Sciatic nerve (tissue), 2 donors: ENCODE measurements at places on chromosomes 2 and 18. TPM values are rescaled to one million over a fixed set of nuclear protein-coding genes. Genes with fewer than 3 reads are reported as not detected.

- DNase-seq = no peak
Observed at GRCh38 chr2:226180281-226180884, 619.2 kb downstream of the IRS1 start.

DNA sequence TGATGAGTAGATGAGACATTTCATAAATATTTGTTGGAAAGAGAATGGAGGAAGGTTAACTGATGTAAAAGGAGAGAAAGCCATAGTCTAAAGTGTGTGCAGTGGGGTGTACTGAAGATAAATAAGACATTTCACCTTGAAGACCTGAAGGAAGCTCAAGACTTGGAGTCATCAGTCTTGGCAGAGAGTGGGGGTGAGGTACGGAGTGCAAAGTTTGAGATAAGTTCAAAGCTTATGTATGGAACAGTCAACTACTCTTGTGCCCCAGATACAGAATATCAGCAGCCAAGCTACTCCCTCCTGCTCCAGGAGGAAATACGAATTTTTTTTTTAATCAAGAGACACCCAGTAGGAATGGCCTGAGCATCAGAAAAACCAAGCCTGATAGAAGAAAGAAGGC is 30.3 kb upstream of the NEMP2 start:
- no peak for DNase-seq

GRCh38 chr2:18412980-18413675 is 147.3 kb downstream of the RDH14 start:
- no peak for DNase-seq

DNA sequence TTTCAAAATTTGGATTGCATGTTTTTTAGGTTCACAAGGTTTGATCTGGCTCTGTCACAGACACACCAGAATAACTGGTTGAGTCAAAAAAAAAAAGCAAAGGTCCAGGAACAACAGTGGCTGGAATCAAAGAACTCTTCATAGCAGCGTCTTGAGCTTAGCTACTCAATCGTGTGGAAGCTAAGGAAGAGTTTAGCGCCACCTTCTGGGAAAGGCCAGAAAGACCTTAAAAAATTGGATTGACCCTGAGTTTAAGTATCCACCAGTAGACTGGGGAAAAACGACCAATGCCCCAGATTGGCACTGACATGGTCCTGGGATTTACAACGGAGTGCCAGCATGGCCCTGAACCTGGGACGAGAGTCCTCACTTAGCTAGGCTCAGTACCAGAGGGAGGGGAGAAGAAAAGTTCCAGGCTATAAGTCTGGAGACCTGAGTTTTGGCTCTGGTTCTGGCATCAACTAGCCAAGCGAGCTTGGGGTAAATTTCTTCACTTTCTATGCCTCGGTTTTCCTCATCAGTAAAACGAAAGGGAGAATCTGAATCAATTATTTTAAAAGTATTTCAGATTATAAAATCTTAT is 71.1 kb upstream of the TFCP2L1 start:
- no peak for DNase-seq

DNA sequence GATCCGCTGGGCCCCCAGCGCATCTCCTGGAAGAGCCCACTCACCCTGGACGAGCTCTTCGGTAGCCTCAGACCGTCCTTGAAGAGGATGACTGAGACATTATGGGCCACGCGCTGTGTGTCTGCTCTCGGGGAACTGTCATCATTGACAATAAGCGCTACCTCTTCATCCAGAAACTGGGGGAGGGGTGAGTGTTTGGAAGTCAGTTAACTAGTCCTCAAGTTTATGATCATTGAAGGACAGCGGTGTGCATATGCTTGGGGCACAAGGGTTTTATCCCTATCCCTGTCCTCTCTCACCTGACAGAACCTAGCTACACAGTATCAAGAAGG is 586 bp downstream of the STK16 start:
- no peak for DNase-seq

The EVA1A gene
- 4.8 TPM for total RNA-seq

DNA sequence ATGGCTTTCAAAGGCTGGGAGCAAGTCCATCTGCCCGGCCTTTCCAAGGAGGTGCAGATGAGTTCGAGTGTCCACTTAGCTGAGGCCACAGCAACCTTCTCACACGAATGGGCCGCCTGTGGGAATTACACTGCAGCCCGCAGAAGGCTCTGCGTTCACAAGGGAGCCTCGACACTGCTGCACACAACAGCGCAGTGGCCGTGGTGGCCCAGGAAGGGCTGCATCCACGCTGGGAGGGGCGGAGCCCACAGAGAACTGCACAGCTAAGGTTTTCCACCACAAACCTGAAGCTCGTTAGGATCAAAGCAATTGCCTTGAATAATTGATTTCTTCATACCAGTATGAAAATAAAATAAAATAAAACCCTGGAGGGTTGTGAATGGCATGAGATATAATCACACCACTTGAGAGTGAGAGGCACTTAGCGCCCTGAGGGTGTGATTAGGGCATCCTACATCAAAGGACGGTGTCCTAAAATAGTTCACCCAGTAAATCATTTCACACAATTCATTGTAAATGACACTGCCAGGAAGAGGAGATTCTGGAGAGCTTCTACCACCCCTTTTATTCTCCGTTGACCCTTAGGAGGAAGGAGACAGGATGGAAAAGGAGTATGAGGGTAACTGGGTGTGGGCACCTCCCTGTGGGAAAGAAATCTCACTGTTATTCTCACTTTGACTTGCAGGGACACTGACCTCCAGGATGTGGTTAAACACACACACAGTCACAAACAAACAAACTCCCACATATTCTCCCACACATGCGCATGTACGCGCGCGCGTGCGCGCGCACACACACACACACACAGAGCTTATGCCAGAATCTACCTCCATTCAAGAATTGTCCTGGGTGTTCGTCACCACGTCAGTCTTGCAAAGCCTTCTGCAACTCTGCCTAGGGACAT is 256.6 kb upstream of the ID2 start:
- DNase-seq = no peak

The LNPK gene
- 42.1 TPM for total RNA-seq

The SERPINB2 gene
- total RNA-seq = 2.6 TPM

DNA sequence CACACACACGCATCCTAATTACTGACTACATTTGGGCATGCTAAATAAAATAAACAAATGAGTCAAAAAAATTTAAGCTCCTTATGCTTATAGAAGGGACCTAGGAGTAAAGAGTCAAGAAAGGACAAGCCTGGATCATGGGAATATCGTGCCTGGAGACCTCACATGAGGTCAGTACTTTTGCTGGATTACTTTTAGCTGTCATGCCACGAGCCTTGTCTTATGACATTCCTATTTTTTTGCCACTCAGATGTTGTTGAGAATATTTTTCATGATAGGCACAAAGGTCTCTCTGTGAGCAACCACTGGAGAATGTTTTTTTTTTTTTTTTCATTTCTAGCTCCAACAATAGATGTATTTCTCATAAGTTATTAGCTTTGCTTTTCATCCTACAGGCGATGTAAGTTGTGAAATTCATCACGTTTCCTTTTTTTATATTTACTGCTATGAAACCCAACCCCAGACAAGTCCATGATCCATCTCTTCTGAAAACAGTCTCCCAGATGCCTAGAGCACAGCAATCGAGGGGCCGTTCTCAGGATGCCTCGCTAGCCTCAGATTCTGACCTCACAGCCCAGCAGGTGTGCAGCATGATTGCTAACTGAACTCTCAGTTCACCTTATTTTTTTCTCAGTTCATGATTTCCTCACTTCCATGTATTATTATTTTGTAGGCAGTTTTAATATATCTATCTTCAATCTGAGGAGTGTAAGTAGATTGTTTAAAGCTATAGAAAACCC is 464.5 kb downstream of the IRS1 start:
- no peak for DNase-seq

DNA sequence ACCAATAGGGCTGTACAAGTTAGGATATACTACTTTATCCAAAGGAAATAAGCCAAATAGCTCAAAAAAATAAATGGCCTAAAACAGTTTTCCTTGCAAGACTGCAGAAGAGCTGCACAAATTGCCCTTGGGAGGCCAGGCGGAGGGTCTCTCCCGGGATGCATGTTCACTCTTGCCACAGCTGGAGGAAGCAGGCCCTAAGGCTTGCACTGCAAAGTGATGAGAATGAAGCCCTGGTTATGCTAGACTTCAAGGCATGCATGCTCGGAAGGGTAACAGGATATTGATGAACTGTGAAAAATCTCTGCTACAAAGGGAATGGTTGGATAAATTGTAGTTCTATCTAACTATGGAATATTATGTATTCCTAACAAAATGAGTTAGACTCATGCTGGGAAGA is 27.5 kb upstream of the LDLRAD4 start:
- DNase-seq = no peak

The CXXC1 gene
- total RNA-seq = 72.2 TPM
